ENCODE measurements at places on chromosomes 2 and 18. TPM values are rescaled to one million over a fixed set of nuclear protein-coding genes. Genes with fewer than 3 reads are reported as not detected.

HOXD3 gene
- not detected for total RNA-seq

COL6A3 gene
- total RNA-seq, result 9.1 TPM

ROCK2 gene
- 27.2 TPM for total RNA-seq

USP37 gene
- 16.8 TPM for total RNA-seq

- no peak for DNase-seq
These were observed 64.3 kb upstream of the SNTG2 start for GRCh38 chr2:886072-887022.

GRCh38 chr18:79604205-79604912 is 75.2 kb upstream of the CTDP1 start:
- DNase-seq, result no peak

DNA sequence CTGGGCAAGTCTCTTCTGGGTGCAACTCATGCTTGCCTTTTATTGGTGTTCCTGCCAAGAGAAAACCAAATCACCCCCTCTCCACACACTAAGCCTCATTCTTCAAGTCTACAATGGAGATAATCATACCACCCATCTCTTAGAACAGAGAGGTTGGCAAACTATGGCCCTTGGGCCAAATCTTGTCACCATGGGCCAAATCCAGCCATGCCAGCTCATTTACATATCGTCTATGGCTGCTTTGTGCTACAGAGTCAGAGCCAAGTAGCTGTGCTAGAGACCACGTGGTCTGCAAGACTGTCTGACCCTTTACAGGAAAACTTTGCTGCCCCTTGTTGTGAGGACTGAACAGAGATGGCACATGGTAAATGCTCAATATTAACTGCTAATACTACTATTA is 270.3 kb upstream of the PARD3B start:
- DNase-seq, result no peak

DNA sequence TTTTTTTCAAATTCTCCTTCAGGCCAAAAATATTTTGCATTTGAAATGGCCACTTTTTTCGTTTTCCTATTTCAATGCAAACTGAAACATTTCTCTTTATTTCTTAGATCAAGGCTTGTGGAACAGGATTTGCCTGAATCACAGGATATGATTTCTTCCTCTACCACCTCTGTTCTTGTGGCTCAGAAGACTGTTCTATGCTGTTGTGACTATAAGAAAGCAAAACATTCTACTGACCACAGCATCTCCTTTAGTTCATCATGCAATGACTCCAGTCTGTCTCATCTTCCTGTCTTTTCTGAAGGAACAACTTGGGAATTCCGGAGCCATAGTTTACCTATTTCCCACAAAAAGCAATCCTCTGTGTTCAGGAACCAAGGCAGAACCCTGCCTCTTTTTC is 16.2 kb upstream of the ZNF512 start:
- DNase-seq, result peak; percentile 11

DNA sequence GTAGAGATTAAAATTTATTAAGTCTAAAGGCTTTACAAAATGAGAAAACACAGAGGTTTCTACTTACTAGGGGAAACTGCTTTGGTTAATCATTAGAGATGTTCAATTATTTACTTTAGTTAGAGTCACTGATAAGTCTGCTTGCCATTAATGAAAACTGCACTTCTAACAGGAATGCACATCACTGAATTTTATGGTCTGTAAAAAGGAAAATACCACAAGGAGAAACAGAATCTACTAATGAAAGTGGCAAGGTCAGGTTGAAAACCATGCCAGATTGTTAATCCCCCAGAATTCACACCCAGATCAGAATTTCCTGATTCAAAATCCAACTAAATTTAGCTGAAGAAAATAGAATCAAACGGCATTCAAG is 90.5 kb upstream of the GRB14 start:
- DNase-seq, result no peak

DNA sequence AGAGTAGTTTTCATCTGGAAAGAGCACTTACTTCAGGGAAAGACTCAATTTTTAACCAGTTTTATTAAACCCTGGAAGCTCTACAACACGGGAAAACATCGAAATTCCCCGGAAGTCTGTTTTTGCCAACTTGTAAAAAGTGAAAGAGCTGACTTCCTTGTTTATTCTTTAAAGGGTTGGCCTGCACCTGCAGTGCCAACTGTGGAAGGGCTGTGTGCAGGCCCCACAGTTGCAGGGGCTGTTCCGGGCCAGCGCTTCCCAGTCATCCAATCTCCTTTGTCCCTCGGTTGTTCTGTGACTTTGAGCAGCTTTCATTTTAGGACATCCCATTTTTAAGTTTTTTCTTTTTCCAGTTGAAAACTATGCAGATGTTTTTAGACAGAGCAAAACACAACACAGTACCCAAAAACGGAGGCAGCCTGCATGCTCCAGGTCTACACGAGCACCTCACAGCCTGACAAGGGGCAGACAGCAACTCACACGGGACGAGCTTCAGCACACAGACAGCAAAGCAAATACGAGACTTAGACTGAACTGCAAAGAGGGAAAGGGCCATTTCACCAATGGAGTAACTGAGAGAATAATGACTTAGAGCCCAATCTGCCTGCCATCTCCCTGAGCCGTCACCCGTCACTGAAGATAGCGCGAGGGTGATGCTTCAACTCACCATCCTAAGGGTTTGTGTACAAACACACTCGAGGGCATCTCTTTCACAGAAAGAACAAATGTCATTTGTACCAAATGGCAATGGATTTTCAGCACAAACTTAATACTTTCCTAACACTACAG is 70.6 kb downstream of the EMILIN2 start:
- no peak for DNase-seq

GRCh38 chr2:241017228-241017940 is 19.0 kb downstream of the SNED1 start:
- DNase-seq, result no peak

DNA sequence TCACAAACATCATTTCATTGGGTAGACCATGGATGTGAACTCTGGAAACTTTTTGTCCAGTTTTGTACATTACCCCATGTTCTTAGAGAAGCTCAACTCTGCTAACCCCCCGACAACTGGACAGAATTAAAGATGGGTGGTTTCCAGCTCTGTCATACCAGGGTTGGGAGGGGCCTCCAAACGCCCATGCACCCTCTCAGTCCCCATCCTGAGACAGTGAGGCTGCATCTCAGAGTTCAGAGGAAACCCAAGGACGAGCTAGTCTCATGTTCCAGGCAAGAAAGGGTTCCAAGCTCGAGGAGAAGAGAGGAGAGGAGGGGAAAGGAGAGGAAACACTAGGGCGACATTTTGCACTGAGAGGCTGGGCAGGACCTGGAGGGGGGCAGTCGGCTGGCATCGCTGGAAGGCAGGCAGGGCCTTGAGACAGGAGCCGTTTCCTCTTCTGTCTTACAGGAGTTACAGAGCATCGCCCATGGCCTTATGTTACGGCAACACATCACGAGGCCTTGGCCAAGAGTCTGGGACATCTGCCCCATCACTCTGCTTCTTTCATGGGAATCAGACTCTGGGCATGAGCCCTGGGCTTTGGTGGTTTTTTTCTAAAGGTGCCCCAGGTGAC is 16.4 kb downstream of the MAL start:
- DNase-seq, result no peak

GRCh38 chr2:74212702-74213410 is 14.4 kb downstream of the MTHFD2 start:
- no peak for DNase-seq

- no peak for DNase-seq
These were observed 236.3 kb upstream of the FSIP2 start for GRCh38 chr2:185502351-185502750.

DNA sequence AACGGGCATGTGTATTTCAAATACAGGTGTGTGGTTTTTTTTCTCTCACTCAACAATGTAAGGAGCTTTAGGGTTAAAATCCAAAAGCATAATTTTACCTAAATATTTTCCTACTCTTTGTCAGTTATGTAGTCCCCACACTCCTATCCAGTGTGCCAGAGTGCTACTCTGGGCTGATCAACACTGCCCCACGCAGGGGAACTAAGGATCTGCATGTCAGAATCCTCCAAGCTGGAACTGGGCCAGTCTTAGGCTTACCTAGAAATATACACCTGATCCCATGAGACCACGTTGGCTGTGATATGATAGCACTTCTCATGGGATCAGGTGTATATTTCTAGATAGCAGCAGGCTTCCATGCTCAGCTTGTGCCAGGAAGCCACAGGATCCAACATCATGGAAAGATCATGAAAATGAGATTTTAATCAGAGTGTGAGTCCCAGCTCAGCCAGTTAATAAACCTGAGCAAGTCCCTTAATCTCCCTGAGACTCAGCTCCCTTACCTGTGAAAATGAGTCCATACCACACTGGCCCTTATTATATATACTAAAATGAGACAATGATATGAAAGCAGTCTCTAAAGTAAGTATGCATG is 29.7 kb downstream of the CCDC141 start:
- peak; percentile 22 for DNase-seq

All from myocyte (in vitro differentiated cells).